Vagina (tissue), 2 donors: ENCODE measurements at places on chromosomes 13 and 19.

DNA sequence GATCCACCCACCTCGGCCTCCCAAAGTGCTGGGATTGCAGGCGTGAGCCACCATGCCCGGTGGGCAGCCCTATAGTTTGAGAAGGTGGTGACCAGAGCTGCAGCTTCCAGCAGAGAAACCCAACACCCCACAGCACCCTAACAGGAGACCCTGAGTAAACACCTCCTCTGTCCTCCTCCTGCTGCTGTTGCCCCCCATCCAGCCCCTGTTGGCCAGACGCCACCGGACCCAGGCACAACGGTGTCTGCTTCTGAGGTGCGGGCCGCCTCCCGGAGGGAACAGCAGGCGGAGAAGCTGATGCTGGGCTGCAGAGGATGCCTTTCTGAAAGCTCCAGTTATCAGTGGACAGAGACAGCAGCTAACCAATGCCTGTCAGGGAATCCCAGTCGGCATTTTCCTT lies 175.5 kb downstream of the COL4A1 start:
- DNase-seq = no peak

- no peak for DNase-seq
These were observed at the start of gene AMH for GRCh38 chr19:2249010-2249866. TSS of gene AMH (plus strand) at chr19:2249323. CDS start at chr19:2249333, 10 bp downstream.

- DNase-seq = no peak
These were observed 7.4 kb downstream of the RABAC1 start for GRCh38 chr19:41951686-41952172.

GRCh38 chr19:30428092-30428680 lies 56.0 kb downstream of the ZNF536 start:
- no peak for DNase-seq

DNA sequence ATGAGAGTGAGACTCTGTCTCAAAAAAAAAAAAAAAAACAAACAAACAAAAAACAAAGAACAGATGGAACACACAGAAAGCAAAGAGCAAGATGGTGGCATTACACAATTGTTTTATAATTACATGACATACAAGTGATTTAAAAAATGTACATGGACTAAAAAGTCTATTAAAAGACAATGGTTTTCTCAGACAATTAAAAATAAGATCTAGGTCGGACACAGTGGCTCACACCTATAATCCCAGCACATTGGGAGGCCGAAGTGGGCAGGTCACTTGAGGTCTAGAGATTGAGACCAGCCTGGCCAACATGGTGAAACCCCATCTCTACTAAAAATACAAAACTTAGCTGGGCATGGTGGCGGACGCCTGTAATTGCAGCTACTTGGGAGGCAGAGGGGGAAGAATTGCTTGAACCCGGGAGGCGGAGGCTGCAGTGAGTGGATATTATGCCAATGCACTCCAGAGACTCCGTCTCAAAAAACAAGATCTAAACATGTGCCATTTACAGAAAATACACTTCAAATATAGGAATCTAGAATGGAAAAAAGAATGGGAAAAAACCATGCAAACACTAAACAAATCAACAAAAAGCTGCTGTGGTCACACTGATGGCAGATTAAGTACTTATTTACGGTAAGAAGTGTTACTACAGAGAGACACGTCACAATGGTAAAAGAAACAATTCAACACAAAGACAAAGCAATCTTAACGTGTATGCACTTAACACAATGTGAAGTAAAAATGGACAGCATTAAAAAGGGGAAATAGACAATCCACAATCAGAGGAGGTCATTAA lies 26.7 kb downstream of the MIER2 start:
- no peak for DNase-seq

DNA sequence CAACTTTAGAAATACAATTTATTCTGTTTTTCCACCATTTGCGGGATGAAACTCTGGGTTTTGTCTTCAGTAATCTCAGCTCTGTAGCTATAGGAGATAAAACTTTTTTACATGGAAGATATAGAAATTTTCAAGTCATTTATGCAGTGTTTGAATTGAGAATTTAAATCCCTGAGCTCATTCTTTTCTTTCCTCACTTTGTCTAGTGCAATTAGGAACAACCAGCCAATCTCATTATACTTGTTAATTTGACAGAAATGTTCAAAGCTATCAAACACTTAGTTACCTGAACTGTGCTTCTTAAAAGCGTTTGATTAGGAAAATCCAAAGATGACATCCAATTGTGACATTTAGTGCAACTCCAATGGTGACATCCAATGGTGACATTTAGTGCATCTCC lies 1014.3 kb downstream of the SLITRK5 start:
- no peak for DNase-seq

DNA sequence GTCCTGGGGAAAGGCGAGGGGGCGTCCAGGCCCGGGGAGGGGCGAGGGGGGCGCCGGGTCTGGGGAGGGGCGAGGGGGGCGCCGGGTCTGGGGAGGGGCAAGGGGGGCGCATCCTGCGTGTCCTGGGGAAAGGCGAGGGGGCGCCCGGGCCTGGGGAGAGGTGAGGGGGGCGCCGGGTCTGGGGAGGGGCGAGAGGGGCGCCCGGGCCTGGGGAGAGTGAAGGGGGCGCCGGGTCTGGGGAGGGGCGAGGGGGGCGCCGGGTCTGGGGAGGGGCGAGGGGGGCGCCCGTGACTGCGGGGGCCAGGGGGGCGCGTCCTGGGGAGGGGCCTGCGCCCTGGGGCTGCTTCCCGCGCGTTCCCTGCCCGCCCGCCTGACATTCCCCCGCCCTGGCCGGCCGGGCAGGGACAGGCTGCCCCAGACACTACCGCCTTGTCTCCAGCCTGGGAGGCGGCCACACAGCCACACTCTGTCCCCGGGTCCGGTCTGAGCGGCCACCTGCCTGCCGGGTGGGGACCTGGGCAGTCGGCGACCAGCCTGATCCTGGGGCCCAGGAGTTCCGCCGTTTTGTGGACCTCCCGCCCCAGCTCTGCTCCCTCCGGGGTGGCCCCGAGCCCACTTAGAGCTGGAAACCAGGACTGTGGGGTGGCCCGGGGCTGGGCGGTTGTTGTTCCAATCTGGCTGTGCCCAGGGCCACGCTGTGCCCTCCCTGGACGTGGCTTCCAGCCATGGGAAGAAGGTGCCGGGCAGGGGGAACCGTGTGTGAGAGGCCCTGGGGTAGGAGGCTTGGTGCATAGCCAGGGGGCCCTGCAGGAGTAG lies 11.8 kb downstream of the PALM start:
- no peak for DNase-seq

DNA sequence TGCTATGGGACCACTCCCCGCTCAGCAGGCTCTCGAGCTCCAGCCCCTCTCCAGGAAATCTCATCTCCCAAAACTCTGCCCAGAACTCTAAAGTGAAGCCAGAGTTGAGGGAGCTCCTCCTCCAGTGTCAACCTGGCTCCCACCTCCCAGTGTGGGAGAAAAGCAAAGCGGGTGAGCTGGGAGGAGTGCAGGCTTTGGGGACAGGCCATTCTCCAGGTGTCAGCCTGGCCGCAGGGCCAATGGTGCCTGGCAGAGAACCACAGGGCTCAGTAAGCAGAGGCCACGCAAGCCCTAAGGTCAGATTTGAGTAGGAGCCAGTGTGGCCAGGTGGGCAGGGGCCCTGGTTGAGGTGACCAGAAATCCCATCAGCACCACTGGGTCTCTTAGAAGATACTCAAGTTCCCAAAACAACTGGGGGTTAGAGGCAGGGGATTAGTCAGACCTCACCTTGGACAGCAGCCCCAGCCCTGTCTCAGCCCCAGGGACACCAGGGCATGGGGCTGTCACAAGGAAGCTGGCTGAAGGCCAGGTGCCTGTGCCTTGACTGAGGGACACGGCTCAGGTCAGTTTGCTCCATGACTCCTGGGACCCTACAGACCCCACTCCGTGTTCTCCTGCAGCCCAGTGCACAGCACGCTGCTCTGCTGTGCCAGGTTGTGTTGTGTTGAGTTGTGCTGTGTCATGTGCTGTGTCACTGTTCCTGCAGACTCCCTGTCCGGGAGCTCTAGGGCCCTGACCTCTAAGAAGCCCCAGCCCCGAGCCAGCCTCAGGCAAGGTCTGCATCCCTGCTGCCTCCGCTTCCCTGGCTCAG lies 2.8 kb upstream of the ZNF181 start:
- no peak for DNase-seq

GRCh38 chr13:51101636-51102235 lies 9.3 kb downstream of the C13orf42 start:
- no peak for DNase-seq

DNA sequence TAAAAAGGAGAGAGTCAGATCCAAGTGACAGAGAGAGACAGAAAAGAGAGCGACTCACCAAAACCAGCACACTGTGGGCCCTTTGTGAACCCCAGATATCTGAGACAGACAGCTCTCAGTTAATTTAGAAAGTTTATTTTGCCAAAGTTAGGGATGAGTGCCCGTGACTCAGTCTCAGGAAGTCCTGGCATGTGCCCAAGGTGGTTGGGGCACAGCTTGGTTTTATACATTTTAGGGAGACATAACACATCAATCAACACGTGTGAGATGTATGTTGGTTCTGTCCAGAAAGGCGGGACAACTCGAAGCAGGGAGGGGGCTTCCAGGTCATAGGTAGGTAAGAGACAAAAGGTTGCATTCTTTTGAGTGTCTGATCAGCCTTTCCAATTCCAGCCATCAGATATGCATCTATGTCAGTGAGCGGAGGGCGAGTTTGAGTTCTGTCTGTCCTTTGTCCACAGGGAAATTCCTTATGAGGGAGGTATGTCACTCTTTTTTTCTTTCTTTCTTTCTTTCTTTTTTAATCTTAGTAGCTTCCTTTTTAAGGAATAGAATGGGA lies 37.2 kb upstream of the ATP11A start:
- no peak for DNase-seq

- no peak for DNase-seq
These were observed 79.1 kb downstream of the DNAJC3 start for GRCh38 chr13:95756072-95756471.

DNA sequence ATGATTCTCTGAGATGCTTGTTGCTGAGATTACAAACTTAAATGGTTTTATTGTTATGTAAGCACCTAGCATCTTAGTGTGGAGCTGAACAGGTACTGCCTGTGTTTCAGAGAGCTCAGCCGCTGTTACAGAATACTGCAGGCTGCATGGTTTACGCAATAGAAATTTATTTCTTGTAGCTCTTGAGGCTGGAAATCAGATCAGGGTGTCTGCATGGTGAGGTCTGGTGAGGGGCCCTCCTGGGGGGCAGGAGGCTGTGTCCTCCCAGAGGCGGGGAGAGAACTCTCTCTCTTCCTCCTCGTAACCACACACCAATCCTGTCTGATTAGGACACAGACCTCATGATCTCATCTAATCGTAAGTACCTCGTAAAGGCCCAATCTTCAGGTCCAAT lies 13.1 kb downstream of the ATP11A start:
- DNase-seq = no peak

DNA sequence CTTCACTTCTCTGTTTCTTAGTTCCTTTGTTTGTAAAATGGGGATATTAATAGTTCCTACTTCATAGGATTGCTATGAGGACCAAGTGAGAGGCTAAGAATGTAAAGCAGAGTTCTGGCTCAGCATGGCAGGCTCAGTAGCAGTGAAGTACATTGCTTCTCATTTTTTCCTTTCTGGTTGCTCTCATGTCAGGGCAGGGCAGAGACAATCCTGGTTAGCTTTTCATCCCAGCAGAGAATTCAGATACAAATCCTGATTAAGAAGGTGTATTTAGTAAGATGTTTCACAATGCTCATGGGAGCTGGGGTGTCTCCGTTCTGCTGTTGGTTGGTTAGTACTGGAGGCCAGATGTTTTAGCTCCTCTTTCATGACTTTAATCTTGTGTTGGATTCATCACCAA lies 42.9 kb downstream of the WASF3 start:
- no peak for DNase-seq

GRCh38 chr13:85659493-85659892 lies 139.7 kb downstream of the SLITRK6 start:
- no peak for DNase-seq
